ENCODE measurements at places on chromosomes 5 and 9. TPM values are rescaled to one million over a fixed set of nuclear protein-coding genes. Genes with fewer than 3 reads are reported as not detected.

Gene F2RL1
- 0.04 TPM for polyA plus RNA-seq

Gene BHMT2
- polyA plus RNA-seq: not detected

Gene WWC1
- 0.36 TPM for polyA plus RNA-seq

DNA sequence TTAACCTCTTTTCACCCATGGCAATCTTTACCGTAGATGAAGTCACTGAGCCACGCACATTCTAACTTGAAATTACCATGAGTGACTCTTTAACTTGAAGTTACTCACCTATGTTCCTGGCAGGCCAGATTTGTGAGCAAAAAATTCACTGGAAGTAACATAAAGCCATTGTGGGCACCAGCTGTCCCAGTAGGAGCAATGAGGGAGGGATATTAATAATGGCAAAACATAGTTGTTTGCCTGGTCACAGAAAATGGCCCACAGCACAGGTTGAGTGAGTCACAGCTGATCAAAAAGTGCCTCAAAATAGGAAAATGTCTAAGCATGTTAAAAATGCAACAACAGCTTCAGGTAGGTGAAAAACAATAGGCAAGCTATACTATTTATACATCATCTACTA lies 146.6 kb downstream of the EFNA5 start:
- H3K27me3 ChIP-seq: no peaks in the 10 kb centered on the region
- no peaks in the 10 kb centered on the region for H3K36me3 ChIP-seq
- no peak for DNase-seq
- no peak overlapping the region for H3K4me3 ChIP-seq
- no peak overlapping the region for H3K27ac ChIP-seq

DNA sequence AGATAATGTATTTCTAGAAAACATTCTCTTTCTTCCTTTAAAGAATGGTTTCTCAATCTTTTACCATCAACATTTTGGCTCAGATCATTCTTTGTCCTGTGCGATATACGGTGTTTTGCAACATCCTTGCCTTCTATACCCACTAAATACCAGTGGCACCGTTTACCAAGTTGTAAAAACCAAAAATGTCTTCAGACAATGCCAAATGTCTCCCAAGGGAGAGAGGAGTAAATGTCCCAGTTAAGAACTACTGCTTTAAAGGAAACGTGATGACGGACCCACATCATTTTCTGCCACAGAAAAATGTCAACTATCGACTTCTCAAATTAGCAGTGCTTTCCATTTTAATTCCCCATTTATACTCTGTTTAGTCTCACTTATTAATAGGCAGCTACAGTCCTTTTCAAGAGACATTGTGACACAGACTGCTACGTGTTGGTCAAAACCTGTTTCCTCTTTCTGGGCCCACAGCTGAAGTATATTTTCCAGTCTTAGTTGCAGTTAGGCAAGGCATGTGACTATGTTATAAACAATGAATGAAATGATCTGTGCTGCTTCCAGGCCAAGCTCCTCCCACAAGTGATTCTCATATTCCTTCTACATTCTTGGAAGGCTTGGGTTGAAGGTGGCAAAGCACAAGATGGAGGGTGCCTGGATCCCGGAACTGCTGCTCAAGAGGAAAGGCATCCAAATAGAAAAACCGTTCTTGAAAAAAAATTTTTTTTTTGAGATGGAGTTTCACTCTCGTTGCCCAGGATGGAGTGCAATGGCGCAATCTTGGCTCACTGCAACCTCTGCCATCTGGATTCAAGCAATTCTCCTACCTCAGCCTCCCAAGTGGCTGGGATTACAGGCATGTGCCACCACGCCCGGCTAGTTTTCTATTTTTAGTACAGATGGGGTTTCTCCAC lies 8.8 kb downstream of the PRXL2C start:
- peak; percentile 31 for DNase-seq
- no peak overlapping the region for H3K27ac ChIP-seq
- H3K27me3 ChIP-seq: no peaks in the 10 kb centered on the region
- no peaks in the 10 kb centered on the region for H3K4me1 ChIP-seq
- no peaks in the 10 kb centered on the region for H3K36me3 ChIP-seq

- H3K36me3 ChIP-seq: peaks cover 42% of the 10 kb centered on the region
- H3K4me3 ChIP-seq: no peak overlapping the region
- peaks cover 32% of the 10 kb centered on the region for H3K4me1 ChIP-seq
- no peaks in the 10 kb centered on the region for H3K27me3 ChIP-seq
Observed at GRCh38 chr5:178123966-178124925, 6.6 kb upstream of the RMND5B start.

DNA sequence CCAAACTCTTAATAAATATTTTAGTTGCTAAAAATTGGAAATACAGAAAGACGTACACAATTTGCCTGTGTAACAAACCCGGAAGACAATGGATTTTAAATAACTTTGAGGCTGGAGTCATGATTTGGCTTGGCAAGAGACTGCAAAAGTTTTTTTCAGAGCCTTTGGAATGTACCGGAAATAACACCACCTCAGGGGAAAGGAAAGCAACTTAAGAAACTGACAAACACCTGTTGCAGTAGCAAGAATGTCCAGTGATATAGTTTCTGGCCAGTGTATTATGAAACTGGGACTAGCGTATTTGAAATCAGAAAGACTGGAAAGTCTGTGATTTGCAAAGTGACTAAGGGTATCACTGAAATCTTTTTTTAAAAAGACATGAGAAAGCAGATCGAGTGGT lies 842 bp downstream of the MUSK start:
- no peaks in the 10 kb centered on the region for H3K27me3 ChIP-seq
- no peak overlapping the region for H3K27ac ChIP-seq
- H3K4me3 ChIP-seq: no peak overlapping the region
- no peaks in the 10 kb centered on the region for H3K4me1 ChIP-seq
- DNase-seq: no peak
- H3K36me3 ChIP-seq: no peaks in the 10 kb centered on the region
